ENCODE measurements at places on chromosomes 6 and 20.

- no peak for DNase-seq
These were observed 138.3 kb upstream of the CDYL start for GRCh38 chr6:4637691-4638433.

GRCh38 chr6:12379181-12379580 is 89.0 kb downstream of the EDN1 start:
- DNase-seq = no peak

DNA sequence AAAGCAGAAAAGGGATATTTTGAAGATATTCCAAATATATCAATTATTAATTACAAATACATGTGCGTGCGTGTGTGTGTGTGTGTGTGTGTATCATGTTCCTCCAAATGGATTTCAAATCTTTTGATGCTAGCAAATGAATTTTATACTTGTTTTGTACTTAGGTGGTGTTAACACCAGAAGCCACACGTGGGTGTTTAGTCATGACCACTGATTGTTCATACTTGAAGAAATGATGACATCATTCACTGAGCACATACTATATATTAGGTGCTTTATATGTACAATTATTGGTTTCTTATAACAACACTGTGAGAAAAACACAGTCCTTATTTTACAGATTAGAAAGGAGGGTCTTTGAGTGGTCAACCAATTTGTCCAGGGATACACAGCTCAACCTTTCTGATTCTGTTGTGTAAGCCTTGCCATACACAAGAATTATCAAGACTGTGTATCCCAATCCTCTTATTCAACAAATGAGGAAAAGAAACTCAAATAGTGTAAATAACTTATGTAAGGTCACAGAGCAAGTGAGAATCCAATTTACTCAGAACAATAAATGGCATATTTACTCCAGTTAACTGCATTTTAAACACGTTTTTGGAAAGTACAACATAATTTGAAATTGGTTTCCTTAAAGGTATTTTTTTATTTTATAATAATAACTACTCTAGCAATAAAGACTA is 88.5 kb downstream of the BCAS1 start:
- DNase-seq = no peak

GRCh38 chr20:17568972-17569521 is 828 bp upstream of the DSTN start:
- DNase-seq = no peak

DNA sequence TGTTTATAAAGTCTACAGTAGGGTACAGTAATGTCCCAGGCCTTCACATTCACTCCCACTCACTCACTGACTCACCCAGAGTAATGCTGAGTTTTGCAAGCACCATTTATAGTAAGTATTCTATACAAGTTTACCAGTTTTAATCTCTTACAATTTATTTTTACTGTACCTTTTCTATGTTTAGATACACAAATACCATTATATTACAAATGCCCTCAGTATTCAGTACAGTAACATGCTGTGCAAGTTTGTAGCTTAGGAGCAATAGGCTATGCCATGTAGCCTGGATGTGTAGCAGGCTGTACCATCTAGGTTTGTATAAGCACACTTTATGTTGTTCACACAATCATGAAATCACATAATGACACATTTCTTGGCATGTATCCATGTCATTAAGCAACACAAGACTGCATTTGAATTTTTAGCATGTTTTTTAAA is 673.6 kb downstream of the CD109 start:
- no peak for DNase-seq

GRCh38 chr20:53080687-53080962 is 108.5 kb downstream of the TSHZ2 start:
- no peak for DNase-seq

- no peak for DNase-seq
These were observed 61.0 kb downstream of the SOBP start for GRCh38 chr6:107550906-107551305.

- DNase-seq = no peak
These were observed 519.9 kb downstream of the HAO1 start for GRCh38 chr20:7420345-7420744.

DNA sequence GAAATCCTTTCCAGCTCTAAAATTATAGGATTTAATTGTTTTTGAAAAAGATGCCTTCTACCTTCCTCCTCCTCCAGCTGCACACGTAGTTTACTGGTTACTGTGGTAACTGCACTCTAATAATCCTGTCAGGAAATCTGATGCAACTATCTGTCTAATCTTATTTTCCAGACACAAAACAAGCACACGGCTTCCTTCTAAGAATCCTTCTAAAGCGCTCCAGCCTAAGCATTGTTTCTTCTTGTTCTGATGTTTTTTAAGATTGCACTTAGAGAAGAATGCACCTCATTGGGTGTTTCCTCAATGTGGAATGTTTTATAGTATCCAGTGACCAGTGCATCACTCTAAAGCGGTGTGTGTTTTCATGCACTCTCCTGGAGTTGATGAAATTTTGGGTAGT is 63.6 kb downstream of the CARMIL1 start:
- DNase-seq = no peak

DNA sequence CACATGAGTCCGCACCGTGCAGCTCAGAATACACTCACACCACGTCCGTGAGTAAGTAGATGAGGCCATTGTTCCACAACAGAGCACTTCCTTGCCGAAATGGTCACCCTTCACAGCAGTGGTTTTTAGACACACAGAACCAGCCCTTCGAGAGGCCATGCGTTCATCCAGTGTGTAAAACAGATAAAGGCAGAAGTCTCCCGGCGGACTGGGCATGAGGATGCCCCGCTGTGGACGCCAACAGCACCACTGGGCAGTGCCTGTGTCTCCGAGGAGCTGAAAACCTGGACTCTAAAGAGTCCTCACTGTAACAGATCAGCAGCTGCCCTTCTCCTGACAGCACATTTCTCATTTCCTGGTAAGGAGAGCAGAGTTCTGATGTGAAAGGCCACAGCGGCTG is 75.2 kb downstream of the WDR27 start:
- no peak for DNase-seq

DNA sequence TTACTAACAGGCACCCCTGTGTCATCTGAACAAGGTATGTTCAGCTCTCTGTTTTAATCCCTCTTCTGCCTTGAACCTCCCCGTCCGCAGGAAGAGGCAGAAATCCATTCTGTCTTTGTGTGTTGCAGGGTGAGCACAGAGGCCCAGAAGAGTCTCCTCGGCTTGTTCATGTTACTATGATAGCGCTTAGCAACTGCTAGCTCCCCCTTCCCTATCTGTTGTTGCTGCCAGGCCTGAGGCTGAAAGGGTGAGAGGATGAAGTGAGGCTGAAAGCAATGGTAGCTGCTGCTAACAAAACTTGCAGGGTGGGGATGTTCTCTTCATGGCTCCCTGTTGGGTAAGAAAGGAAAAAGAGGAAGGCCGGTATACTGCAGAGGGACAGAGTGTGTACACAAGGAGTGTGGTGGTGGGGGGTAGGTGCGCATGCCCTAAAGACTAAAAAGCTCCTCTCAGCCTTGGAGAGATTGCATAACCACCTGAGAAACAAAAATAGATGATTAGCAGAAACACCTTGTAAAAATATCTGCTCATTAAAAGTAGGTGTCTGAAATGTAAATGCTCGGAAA is 55.2 kb upstream of the CITED2 start:
- no peak for DNase-seq

GRCh38 chr6:167005350-167006159 is 6.4 kb downstream of the CEP43 start:
- DNase-seq = no peak

- DNase-seq = no peak
These were observed 10.4 kb downstream of the SERPINB6 start for GRCh38 chr6:2960935-2961334.

DNA sequence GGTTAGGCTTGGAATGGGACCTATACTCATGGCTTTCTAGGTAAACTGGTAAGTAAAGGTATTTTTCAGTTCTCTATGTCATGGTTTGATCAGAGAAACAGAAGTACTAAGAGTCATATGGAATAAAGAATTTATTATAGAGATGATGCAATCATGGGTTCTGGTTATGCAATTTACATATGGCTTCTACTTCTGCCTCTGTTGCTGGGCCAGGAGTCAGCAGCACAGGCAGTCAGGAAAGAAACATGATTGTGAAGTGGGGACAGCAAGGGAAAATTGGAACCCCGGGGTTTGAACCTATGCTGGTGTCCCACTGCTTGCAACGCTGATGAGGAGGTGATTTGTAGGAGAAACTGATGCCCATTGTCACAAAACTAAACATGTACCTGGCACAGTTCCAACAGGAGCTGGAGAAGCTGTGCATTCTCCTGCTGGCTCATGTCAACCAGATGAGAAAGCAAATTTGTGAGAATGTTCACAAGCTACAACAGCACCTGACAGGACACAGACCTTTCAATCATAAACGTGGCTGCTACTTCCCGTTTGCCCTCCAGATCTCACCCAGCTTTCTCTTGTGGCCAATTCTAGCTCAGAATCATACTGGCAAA is 887.1 kb downstream of the TFAP2A start:
- no peak for DNase-seq

DNA sequence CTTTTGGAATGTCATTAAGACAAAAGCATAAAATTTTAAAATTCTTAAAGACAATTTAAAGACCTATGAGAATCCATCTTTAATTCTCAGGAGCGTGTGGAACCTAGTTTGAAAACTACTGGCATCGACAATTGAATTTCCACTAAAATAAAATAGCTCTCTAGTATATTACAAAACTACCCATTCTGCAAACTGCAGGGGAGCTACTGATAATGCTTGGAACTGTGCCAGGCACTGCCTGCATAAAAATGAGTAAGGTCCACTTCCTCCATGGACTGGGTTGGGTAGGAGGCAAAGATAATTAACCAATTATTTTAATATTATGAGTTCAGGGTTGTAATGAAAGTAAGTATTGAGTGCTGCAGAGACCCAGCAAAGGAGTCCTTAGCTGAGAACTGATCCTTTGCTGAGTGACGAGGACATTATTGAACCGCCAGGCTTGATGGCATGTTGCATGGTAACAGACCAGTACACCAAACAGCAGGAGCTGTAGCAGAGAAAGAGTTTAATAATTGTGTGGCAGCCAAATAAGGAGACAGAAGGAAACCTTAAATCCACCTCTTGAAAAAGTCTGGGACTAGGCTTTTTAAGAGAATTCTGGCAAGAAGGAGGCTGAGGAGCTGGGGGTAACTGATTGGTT is 261.3 kb downstream of the ESR1 start:
- DNase-seq = no peak

DNA sequence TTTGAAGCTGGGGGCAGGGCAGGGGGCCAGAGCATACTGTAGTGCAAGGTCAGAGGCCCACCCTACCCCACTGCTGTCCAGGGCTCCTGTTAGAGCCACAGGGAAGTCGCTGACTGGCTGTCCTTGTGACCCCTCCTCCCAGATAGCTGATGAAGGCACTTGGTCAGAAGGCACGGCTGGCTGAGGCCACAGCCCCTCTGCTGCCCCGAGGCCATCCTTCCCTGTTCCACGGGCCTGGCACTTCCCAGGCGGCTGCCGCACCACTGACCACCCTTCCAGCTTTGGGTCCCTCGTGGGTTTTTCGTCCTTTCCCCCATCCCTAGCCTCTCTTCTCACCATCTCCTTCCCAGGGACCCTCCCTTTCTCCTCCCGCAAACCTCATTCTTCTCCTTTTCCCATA is 9.2 kb upstream of the EMILIN3 start:
- DNase-seq = no peak

- DNase-seq = no peak
These were observed 414.3 kb downstream of the KIF16B start for GRCh38 chr20:16158976-16159286.

- no peak for DNase-seq
These were observed at the start of gene MCHR2 for GRCh38 chr6:99993533-99994251. TSS of gene MCHR2 (minus strand) at chr6:99994223. CDS start at chr6:99956147, 38,076 bp downstream.

DNA sequence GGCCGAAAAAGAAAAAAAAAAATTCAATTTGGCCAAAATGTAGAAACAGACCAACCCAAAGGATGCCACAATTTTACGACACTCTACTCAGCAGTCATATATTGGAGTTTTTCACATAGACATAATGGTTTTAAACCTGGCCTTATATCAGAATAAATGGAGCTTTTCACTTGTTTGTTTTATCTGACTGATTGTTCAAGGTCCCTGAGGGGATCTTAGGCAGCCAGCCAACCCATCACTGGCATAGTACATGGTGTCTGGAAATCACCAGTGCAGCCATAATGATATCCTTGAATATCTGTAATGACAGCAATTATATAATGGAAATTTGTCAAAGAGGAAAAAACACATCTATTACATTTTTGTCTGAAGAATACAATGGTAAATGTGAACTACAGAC is 96.9 kb downstream of the PRSS35 start:
- no peak for DNase-seq

GRCh38 chr6:158481690-158482473 is 78.0 kb upstream of the TMEM181 start:
- DNase-seq = no peak

DNA sequence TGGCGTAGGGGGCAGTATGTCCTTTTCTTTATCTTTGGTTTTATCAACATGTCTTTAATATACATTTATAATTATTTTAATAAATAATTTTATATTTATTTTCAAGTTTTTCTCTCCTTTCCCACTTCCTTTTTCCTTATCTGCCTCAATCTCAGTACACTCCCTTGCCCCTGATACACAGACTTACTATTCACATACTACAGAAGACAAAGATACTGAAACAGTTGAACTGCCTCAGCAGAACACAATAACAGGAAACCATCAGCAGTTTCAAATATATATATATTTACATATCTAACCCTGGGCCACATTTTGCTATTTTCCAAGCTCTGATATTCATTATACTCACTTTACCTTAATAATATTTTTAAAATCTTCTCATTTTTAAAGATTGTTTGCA is 19.8 kb downstream of the IBTK start:
- DNase-seq = no peak

DNA sequence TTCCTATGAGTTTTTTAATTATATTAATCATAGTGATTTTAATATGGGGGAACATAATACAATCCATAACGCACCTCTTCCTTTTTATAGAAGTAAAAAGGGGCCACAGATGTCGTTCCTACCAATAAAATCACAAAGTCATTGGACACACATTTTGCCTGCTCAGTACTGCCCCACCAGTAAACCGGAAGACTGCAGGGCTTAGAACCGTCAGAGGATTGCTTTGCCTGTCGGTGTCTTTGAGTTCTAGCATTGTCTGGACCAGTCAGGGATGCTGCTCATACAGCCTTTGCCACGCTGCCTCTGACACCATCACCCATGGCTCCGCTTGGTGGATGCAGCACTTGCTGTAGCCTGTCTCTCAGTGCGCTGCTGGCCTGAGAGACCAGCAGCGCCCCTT is 853.6 kb downstream of the C6orf118 start:
- DNase-seq = no peak

- DNase-seq = no peak
These were observed 60.2 kb downstream of the RBM38 start for GRCh38 chr20:57451431-57451794.

DNA sequence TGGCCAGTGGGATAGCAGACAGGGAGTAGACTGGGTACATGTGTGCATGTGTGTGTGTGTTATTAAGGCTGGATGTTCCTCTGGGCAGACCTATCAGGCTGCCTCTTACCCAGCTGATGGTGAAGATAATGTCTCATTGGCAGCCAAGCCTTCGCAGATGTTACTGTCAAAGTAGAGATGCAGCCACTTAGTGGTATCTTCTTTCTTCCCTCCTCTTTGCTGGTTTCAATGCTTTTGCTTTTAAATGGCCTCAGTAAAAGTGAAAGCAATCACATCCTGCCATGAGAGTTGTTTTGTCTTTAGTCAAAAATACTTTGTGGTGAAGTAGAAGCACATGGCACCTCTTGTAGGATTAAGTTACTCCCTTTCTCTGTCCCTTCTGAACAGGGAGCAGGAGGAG is 57.5 kb downstream of the SNRNP48 start:
- no peak for DNase-seq
